NCI-H187 treated with DMSO at 0.1 percent for 48 hours (cell line): ENCODE measurements at places on chromosomes 7 and 10.

DNA sequence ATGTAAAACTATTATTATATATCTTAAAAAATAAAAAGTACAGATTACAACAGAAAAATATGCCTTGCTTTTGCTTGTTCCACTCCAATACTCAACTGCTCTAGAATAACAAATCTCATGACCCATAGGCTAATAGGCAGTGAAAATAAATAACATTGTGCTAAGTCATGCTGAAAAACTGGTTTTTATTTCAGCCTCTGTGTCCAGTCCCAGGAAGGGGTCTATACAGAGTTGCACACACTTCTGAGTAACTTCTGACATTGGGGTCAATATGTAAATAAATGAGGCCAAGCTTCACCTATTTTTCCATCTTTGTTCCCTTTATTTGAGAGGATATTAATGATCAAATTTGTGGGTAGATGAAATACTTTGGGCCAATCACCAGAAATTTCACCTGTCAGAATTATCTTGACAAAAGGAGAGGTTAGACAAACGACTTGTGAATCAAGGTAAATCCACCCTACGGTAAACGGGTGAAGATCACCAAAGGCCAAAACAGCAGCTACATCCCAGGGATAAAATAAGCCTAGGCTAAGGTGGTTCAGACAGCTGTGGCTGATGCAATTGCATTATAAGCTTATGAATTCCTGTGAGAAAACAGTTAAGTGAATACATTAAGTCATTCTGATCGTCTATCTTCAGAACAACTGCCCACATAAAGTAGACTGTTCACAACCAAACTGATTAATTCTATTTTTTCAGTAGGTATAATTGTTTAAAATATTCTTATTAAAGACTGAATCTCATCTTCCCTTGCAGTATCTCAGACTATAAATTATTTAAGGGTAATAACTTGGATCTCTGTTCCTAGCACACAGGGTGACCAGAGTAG, 87.5 kb downstream of the UBE2H start:
- no peak for DNase-seq

DNA sequence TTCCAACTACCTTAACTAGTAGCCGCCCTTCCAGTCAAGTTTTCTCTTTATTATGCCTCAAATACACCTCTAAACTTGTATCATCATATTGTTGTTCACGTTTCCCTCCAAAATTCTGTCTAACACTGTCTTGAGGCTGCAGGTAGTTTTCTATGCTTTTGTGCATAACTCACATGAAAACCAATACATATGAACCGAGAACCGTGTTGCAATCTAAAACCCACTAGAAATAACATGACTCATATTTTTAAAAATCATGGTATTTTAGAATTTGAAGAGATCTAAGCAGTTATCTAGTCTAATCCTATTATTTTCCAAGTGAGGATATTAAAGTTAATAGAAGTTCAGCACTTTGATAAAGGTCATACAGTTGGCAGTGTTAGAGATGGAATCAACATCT, 18.2 kb downstream of the LIPF start:
- DNase-seq: no peak

GRCh38 chr7:47384755-47385535, 197.0 kb downstream of the TNS3 start:
- DNase-seq: no peak

DNA sequence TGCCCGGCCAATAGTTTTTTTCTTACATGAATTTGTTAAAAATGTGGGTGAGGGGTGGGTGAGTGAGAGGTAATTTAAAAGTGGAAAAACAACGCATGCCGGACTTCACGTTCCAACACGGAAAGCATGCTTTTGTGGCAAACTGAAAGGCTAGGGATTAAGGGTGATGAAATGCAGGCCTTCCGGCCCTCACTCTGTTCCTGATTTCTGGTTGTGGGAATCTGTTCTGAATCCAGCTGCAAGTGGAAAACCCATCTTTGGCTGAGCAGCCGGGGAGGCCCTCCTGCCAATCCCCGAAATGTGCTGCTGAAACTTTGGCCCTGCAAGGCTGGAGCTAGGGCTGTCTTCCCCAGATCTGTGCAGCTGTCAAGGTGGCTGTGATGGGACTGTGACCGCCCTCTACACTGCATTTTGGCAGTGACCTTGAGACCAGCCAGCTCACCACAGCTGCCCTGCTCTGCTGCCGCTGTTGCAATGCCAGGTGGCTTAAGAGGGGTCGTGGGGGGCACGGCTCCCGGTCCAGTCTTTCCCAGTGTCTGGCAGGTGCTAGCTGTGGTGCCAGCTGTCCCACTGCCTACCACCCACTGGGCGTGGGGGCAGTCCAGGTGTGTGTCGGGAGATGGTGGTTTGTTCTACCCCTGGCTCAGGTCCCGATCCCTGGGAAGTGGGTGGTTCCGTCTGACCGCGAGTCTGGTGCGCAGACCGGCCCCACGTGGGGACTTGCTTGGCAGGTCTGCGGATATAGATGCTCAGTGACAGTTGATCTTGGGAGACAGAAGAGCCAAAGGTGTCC, 39.0 kb downstream of the TET1 start:
- DNase-seq: no peak

DNA sequence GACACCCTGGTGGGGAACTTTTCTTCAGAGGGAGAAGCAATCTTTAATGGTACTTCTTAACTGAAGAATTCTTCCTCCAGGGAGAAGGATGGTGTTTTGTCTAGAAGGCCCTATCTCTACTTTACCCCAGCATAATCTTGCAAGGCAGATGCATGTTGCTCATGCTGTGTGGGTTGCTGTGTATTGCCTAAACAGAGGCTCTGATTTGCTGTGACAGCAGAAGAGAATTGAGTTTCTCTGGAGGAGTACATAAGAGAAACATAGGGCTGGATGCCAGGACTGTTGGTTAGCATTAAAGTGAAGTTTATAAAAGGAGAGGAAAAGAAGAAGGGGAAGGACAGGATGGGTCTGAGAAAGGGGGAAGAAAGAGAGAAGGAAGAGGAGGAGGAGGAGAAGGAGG, 248.1 kb upstream of the HPS1 start:
- DNase-seq: no peak

GRCh38 chr7:110168010-110168409, 922.9 kb upstream of the LRRN3 start:
- no peak for DNase-seq

GRCh38 chr7:91503934-91504555, 239.8 kb downstream of the FZD1 start:
- DNase-seq: no peak

DNA sequence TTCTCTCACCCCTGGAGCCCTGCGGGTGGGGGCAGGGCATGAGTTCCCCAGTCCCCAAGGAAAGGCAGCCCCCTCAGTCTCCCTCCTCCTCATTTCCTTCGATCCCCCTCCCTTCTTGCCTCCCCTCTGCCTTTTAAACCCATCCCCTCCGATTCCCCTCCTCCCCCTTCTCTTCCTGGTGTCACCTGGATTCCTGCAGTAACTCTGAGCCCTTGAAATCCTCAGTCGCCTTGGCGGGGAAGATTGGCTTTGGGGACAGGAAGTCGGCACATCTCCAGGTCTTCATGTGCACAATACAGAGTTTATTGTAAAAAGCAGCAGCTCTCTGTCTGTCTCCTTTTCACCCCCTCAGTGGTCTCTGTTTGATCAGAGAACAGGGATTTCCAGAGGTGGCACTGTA, 1.3 kb upstream of the MUC12 start:
- no peak for DNase-seq

- DNase-seq: no peak
Observed at GRCh38 chr7:106504645-106505044, 156.3 kb downstream of the CCDC71L start.

DNA sequence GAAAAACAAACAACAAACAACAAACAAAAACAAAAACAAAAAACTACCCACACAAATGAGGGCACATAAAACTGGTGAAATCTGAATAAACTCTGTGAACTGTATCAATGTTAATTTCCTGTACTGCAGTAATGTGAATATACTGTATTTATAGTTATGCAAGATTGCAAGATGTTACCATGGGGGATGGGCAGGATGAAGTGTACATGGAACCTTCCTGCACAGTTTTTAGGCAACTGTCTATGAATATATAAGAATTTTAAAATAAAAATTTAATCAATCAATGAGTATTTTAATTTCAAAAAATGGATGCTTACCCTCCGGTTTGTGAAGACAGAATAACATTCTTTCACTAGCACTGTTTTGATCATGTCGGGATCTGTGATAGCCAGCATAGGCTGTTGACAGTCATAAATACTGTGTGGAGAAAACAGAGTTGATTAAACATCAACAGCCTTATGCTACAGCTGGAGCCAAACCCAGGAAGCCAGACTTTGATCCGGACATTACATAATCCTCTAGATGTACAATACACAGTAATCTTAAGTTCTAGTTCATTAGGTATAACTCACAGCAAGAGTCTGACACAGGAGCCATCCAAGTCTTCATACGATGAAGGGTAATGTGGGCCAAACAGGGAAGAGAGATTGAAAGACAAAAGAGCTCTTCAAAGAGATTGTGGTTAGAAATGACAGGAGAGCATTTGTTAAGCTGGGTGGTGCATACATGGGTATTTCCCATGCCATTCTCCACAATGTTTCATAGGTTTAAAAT, 14.8 kb downstream of the CYP3A7 start:
- DNase-seq: no peak

- DNase-seq: no peak
Observed at GRCh38 chr7:26670841-26671240, 193.5 kb downstream of the SKAP2 start.

- no peak for DNase-seq
Observed at GRCh38 chr7:98996150-98996552, 117.8 kb downstream of the TRRAP start.

GRCh38 chr10:125661941-125662515, 20.9 kb downstream of the TEX36 start:
- no peak for DNase-seq

- no peak for DNase-seq
Observed at GRCh38 chr7:45977256-45977780, 56.2 kb upstream of the IGFBP3 start.

GRCh38 chr7:36131499-36131898, 21.6 kb upstream of the EEPD1 start:
- DNase-seq: no peak

GRCh38 chr7:18693406-18693805, 197.9 kb downstream of the HDAC9 start:
- DNase-seq: no peak

GRCh38 chr7:7921830-7922229, 46.8 kb upstream of the GLCCI1 start:
- DNase-seq: no peak

- DNase-seq: no peak
Observed at GRCh38 chr7:54989453-54990225, 29.2 kb upstream of the EGFR start.

DNA sequence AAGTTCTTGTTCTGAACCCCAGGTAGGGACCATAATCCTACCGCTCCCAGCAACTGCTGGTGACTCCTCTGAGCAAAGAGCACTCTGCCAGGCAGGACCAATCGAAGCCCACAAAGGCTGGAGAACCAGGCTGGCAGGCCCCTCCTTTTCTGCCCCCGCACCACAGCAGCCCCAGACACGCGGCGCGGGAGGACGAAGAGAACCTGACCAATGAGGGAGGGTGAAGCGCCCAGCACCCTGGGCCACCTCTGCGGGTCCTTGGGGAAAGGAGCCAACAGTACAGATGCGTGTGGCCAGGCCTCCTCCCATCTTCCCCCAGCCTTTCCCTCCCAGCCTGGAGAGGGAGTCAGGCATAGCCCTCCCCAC, 25.9 kb downstream of the CTBP2 start:
- no peak for DNase-seq

DNA sequence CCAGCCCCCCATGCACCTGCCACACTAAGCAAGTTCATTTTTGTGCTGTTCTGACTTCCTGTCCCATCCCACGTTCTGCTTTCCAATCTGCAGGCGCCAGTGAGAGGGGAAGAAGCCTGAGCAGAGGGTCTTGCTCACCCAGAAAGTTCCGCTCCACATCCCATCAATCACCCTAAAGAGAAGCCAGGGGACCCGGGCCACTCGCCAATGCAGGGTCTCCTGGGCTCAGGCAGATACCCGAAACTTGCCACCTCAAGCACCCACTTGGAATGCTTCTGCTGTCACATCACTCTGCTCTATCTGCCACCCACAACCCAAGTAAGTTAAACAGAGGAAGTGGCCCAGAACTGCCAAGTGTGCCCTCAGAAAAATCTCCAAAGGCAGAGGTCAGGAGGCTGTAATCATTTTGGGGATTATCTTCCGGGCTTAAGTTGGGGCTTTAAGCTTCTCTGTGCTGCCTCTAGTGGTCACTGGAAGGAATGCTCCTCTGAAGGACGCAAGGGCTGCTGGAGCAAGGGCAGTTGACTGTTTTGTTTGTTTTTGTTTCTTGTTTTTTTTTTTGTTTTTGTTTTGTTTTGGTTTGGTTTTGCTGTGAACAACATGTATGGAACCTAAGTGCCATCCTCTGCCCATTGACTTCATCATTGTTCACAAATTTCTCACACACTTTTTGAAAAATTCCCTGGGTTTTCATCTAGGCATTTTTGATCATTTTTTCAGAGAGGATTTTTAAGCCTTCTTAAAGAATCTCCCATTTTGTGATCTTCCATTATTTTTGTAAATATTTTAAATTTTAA, 25.5 kb downstream of the PRR15 start:
- DNase-seq: no peak

DNA sequence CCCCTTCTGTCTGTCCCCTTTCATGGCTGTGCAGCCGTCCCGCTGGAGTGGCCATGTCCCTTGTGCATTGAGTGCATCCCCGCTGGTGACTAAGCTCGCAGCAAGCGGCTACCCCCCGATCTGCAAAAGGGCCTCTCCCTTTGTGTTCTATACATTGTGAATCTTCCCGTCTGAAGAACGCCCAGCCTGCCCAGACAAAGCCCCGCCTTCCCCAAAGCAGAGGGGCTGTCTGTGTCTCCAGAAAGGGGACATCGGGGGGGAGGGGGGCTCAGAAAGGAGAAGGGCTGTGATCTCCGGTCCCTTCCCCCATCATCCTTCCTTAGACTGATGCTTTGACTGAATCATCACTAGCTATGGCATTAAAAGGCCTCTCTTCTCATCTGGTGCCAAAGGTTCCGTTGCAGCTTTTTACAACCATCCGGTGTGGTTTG, 11.9 kb downstream of the NPTX2 start:
- no peak for DNase-seq

GRCh38 chr10:29811751-29812427, 177.1 kb upstream of the SVIL start:
- no peak for DNase-seq
